ENCODE measurements at places on chromosomes 6 and 20. TPM values are rescaled to one million over a fixed set of nuclear protein-coding genes. Genes with fewer than 3 reads are reported as not detected.

FNDC11 gene
- 0.78 TPM for total RNA-seq

PPIL6 gene
- total RNA-seq, result 1.6 TPM

CD83 gene
- 0.88 TPM for total RNA-seq

CAGE1 gene
- under 0.01 TPM for total RNA-seq

CTCFL gene
- total RNA-seq, result not detected

ID4 gene
- total RNA-seq, result 11.9 TPM

ARMH2 gene
- total RNA-seq, result not detected

PEX7 gene
- 9.7 TPM for total RNA-seq

SLC17A2 gene
- not detected for total RNA-seq

CDH26 gene
- total RNA-seq, result not detected

CBLN4 gene
- total RNA-seq, result not detected

Measured in epithelial cell of alveolus of lung (primary cell).